Stimulated activated CD4-positive, alpha-beta T cell treated with anti-CD3 and anti-CD28 coated beads, Interleukin-15, amount 100 ng/mL, for 1 hour (primary cell): ENCODE measurements at places on chromosomes 5 and 9.

- no peak for DNase-seq
Measured at GRCh38 chr5:124741711-124742496, 4.5 kb downstream of the ZNF608 start.

- no peak for DNase-seq
Measured at GRCh38 chr9:111375817-111376564, 46.0 kb upstream of the OR2K2 start.

DNA sequence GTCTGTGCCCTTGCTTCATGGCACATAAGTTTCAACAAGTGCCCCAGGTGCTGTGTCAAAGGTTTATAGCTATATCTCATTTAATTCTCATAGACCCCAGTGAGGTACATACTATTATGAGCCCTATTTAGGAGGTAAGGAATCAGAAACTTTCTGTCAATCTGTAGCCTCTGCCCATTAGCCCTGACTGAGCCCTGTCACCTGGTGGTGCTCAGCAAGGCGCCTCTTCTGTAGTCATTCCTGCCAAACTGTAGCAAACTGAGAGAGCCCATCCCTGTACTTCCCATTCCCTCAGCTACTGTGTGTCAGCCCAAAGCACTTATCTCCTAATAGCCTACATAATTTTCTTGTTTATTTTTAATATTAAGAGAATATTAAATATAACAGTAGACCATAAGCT, 46.5 kb upstream of the FOXI1 start:
- DNase-seq, result no peak

- DNase-seq, result no peak
Measured at GRCh38 chr5:35302544-35302943, 72.3 kb upstream of the PRLR start.

GRCh38 chr5:98700730-98701129, 72.7 kb upstream of the RGMB start:
- DNase-seq, result no peak

- DNase-seq, result no peak
Measured at GRCh38 chr5:8523501-8523900, 654.6 kb downstream of the MTRR start.

DNA sequence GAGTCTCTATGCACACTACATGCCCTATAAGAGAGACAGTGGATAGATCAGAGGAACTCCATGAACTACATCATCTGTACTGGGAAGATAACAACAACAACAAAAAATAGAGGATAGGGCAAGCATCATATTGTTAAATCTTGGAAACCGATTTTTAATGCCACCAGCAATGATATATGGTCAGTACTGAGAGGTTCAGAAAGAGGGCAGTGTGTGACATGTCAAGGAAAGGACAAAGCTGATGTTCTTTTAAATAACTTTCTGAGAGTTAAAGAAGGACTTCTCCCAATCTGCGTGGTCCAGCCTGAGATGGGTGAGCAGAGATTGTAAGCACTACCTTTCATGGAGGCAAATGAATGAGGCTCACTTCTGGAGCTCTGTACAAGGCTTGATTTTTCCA, 62.0 kb upstream of the PHF24 start:
- no peak for DNase-seq

DNA sequence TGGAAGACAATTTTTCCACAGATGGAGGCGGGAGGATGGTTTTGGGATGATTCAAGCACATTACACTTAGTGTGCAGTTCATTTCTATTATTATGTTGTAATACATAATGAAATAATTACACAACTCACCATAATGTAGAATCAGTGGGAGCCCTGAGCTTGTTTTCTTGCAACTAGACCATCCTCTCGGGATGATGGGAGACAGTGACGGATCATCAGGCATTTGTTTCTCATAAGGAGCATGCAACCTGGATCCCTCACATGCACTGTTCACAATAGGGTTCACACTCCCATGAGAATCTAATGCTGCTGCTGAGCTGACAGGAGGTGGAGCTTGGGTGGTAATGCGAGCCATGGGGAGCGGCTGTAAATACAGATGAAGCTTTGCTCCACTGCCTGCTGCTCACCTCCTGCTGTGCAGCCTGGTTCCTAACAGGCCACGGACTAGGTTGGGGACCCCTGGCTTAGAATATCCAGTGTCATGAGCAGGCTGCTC, 1.6 kb downstream of the STKLD1 start:
- no peak for DNase-seq

DNA sequence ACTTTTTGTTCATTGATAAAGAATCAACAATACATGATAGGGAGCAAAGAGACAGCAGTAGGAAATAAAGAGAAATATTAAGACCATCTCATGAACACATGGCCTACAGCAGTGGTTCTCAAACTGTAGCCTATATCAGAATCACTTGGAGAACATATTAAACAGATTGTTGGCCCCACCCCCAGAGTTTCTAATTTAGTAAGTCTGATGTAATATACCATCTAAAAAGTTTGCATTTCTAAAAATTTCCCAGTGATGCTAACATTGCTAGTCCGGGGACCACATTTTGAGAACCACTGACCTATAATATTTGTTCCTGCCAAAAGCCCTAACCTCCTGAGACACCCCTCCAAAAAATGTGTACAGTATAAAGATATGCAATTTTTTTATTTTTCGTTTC, 306.2 kb upstream of the NREP start:
- DNase-seq, result no peak

GRCh38 chr5:9776525-9776924, 146.4 kb upstream of the TAS2R1 start:
- DNase-seq, result no peak

DNA sequence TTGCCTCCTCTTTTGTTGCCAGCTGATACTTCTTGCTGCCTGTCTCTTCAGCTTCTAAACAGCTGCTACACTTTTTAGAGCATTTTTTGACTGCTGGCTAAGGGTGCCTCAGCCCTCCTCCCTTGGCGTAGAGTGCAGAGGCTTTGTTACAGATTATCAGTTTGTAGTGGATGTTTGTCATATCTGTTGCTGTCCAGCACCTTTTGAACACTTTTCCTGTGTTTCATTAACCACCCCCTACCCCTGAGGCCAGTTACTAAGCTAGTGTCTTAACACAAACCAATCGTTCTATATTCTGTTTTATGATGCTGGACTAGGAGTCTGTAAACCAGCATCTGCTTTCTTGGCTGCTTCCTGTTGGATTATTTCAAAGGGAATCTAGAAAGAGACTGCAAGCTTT, 441.5 kb downstream of the DNAH5 start:
- DNase-seq, result no peak
